ENCODE measurements at places on chromosomes 7 and 10.
A peak's percentile ranks its signal among the peaks of the same experiment; 100 is the strongest.

- DNase-seq: no peak
Measured at GRCh38 chr7:140375892-140376730, 22.2 kb downstream of the SLC37A3 start.

GRCh38 chr10:123134915-123135414, 805 bp upstream of the HMX3 start:
- DNase-seq: no peak

DNA sequence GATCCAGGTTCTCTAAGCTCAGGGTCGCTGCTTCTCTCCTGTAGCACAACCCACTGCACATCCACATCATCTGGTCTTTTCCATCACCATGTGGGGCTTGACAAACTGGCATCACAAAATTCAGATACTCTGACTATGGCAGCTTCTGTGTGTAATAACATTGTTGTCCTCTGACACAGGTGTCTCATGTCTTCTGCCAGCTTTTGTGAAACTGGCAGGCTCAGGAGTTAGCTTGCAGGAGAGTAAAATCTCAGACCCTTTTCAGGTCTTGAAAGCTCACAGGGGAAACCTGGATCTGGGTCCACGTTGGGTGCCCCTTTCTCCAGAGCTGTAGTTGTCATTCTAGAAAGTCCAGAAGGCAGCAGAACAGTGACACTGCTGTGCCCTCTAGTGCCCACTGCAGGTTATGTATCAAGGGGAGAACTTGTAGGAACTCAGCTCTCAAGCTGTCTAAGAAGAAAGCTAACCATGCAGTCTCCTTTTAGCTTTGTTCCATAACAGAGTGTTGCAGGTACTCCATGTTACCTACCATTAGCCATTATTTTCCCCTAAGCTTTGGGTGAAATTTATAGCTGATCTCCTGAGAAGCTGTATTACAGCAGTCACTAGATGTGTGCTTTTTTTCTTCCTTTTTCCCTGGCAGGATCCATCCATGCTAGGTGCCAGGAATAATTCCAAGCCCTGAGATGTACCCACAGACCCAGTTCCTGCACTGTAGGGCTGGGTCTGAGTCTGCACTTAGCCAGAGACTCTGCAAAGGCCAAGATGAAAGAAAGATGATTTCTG, 102.7 kb downstream of the ZNF248 start:
- DNase-seq: no peak

DNA sequence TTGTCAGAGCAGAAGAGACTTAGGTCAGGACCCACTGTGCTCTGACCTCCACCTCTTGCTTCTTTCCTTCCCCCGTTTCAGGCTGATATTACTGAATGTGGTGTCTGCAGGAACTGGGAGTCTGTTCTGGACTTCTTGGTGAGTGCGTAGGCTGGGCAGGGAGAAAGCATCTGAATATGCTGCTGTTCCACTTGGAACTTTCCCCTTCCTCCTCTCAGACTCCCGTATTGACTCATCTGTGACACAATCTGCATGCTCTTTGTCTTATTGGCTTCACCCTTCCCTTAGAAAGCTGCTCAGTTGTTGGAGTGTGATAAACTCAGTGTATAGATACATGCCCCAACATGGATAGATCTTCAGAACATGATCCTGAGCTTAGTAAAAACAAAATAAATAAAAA, 137.6 kb upstream of the HABP2 start:
- peak; percentile 4 for DNase-seq

DNA sequence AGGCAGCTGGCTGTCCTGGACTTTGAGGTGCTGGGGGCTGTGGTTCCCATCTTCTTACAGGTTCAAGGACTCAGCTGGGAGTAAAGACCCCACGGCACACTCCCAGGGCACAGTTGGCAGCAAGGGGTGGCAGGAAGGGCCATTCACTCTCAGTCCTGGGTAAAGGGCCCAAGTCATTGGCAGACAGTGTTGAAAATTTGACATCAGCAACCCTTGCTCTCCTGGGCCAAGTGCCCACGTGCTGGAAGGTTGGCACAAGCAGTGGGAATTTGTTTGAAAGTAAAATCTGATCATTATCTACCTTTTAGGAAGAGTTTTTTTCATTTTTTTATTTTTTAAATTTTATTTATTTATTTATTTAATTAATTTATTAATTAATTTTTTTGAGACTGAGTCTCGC, 241.6 kb upstream of the MKI67 start:
- DNase-seq: no peak
